ENCODE measurements at places on chromosomes 7 and 10.

GRCh38 chr10:18005781-18006456 lies 54.2 kb downstream of the SLC39A12 start:
- DNase-seq, result no peak

DNA sequence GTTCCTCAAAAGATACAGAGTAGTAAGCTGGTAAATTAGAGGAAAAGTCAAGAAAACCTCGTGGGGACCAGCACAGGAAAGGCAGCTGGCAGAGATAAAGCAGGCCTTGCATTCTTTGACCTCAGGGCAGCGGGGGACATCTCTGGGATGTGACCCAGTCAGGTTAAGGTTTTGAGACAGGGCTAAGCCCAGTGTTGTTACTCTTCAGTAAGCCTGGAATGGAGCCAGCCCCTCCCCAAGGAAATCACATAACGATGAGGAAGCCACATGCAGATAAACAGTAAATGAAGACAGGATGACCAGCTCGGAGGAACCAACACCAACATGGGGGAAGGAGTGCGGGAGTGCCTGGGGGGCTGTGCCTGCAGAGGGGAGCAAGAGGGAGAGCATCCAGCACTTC lies 99.6 kb downstream of the JAZF1 start:
- DNase-seq, result no peak

- no peak for DNase-seq
These were observed 26.8 kb downstream of the PROSER2 start for GRCh38 chr10:11849911-11850310.

- DNase-seq, result no peak
These were observed 326.6 kb downstream of the CXCL12 start for GRCh38 chr10:44058259-44058658.

DNA sequence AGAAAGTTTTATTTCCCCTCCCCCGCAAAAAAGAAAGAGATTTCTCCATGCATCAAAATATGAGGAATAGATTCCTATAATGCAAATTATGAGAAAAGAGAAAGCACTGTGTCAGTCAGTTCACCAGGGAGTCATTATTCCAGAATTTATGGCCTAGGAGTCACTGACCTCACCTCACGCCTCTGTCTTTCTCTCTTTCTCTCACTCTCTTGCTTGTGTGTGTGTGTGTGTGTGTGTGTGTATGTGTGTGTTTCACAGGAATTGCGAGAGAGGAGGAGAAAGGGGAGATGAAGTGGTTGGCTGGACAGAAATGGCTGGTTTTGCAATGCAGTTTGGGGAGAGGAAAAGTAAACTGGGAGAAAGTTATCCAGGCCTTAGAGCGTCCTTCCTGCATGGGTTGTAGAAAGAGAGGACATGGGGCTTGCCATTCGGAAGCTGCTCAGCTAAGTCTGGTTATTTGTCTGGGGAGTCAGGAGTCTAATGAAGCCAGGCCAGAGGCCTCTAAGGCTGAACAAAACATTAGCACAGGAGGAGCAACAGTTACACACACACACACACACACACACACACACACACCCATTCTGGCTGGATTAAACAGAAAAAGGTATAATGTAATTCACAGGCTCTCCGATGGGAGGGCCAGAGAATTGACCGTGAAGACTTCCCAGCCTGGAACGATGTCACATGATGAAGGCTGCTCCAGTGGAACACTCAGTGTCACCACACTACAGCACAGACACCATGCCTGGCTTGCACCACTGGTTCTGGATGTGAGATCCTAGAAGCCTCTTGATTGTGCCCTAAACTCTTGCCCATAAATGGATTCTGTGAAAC lies 12.8 kb upstream of the FFAR4 start:
- DNase-seq, result no peak

All from GM19239 (cell line).